Hippocampal formation (tissue), 2 donors: ENCODE measurements at places on chromosomes 2 and 18.

GRCh38 chr2:160492401-160493226 lies 993 bp downstream of the RBMS1 start:
- no peak for DNase-seq

GRCh38 chr2:30109856-30110255 lies 37.0 kb upstream of the YPEL5 start:
- no peak for DNase-seq

- no peak for DNase-seq
These were observed 94.5 kb upstream of the FN1 start for GRCh38 chr2:215530191-215530968.

- DNase-seq = no peak
These were observed 101.6 kb downstream of the ANTXR1 start for GRCh38 chr2:69114534-69114933.
